Cortex of kidney (tissue), 1 donor: ENCODE measurements at places on chromosomes 4 and X.

DNA sequence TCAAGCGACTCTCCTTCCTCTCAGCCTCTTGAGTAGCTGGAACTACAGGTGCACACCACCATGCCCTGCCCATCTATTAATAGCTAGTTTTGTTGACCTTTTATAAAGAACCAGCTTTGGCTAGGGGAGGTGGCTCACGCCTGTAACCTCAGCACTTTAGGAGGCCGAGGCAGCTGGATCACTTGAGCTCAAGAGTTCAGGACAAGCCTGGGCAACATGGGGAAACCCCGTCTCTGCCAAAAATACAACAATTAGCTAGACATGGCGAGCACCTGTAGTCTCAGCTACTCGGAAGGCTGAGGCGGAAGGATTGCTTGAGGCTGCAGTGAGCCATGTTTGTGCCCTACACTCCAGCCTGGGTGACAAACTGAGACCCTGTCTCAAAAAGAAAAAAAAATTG is 2.7 kb downstream of the TKTL1 start:
- DNase-seq, result no peak

GRCh38 chrX:119410027-119410819 is 11.1 kb downstream of the SLC25A43 start:
- DNase-seq, result no peak

DNA sequence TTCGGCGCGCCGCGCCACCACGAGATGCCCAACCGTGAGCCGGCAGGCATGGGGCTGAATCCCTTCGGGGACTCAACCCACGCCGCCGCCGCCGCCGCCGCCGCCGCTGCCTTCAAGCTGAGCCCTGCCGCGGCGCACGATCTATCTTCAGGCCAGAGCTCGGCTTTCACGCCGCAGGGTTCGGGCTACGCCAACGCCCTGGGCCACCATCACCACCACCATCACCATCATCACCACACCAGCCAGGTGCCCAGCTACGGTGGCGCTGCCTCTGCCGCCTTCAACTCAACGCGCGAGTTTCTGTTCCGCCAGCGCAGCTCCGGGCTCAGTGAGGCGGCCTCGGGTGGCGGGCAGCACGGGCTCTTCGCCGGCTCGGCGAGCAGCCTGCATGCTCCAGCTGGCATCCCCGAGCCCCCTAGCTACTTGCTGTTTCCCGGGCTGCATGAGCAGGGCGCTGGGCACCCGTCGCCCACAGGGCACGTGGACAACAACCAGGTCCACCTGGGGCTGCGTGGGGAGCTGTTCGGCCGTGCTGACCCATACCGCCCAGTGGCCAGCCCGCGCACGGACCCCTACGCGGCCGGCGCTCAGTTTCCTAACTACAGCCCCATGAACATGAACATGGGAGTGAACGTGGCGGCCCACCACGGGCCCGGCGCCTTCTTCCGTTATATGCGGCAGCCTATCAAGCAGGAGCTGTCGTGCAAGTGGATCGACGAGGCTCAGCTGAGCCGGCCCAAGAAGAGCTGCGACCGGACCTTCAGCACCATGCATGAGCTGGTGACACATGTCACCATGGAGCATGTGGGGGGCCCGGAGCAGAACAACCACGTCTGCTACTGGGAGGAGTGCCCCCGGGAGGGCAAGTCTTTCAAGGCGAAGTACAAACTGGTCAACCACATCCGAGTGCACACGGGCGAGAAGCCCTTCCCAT is 1.1 kb downstream of the ZIC3 start:
- DNase-seq, result no peak

DNA sequence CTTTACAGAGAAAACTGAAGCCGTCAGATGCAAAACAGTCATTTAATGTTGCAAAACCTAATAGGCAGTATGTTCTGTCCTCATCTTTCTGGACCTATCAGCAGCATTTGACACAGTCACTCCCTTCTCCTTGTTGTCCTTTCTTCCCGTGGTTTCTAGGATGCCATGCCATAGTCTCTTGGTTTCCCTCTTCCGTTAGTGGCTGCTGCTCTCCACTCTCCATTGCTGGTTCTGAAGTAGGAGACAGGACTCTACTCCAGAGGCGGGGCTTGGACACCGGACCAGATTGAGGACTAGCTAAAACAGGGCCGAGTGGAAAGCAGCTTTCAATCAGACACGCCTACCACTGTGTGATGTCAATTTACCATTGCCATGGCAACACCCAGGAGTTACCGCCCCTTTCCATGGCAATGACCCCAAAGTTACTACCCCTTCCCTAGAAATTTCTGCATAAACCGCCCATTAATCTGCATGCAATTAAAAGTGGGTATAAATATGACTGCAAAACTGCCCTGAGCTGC is 88.8 kb upstream of the CCDC160 start:
- DNase-seq, result no peak
